ENCODE measurements at places on chromosomes 11 and 22.
A peak's percentile ranks its signal among the peaks of the same experiment; 100 is the strongest.

DNA sequence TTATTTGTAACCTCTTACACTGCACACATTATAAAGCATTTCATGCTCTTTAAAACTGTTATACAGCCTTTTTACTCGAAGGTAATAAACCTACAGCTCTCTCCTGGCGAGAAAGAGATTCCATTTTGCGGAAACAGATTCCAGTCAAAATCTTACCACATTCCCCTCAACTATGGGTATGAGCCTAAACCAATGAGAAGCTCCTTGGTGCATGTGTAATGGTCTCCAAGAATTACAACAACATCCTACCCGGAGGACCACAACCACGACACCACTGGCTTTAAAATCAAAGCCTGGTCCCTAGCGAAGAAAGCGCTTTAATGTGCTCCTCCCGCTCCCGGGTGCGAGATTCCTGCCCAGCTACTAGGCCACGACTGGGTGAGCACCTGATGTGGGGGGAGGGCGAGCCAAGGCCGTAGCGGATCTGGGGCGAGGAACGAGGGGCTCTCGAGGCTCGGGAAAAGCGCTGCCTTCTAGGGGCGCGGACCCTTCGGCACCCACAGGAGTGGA, 821 bp downstream of the CELF1 start:
- peak; percentile 46 for DNase-seq

GRCh38 chr11:114084414-114084813, 24.9 kb downstream of the ZBTB16 start:
- DNase-seq, result no peak

DNA sequence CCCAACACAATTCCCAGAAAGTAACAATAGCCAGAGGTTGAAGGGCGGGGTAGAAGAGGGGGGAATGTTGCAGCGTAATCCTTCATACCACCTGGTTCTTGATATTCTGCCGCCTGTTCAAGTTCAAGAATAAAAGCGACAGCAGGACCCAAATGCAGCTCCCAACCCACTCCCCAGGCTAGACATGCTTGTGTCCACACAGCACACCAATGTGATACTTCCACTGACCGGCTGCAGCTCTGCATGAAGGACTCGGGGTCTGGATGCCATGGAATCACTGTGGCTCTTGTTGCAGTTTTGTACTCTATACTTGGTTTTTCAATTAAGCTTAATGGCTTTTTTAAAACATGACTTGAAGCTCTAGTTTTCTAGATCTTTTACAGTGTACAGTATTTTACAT, 6.5 kb downstream of the SRPRA start:
- no peak for DNase-seq

GRCh38 chr11:98495601-98496000, 525.1 kb upstream of the CNTN5 start:
- no peak for DNase-seq

GRCh38 chr22:11628651-11629511, 3899.1 kb upstream of the OR11H1 start:
- DNase-seq, result no peak

DNA sequence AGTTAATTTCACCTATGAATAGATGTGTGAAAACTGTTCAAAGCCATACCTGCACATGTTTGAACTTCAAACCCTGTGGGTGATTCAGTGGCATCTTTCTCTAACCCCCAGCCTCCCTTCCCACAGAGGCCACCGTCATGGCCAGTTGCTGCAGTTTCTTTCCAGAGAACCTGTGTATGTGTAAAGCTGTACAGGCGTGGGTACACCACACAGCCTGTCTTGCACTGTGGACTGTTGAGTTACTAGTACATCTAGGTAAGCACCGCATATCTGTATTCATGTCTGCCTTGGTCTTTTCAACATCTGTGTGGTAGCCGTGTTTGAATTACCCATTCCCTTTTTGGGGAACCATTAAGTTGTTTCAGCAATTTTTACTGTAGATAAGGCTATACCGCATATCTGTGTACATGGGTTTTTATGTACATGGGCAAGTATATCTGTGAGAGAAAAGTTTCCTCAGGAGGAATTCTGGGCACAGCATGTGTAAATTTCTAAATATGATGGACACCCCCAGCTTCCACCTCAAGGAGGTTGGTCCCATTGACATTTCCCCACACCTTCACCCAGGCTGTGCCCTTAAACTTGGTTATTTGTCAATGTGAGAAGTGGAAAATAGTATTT, 13.9 kb downstream of the NEAT1 start:
- DNase-seq, result peak; percentile 53

- DNase-seq, result peak; percentile 64
Measured at GRCh38 chr11:61922539-61922938, 5.2 kb upstream of the RAB3IL1 start.
